ENCODE measurements at places on chromosomes 5 and 9.
A peak's percentile ranks its signal among the peaks of the same experiment; 100 is the strongest.

GRCh38 chr5:145283141-145283810 lies 551.9 kb downstream of the PRELID2 start:
- DNase-seq, result no peak

DNA sequence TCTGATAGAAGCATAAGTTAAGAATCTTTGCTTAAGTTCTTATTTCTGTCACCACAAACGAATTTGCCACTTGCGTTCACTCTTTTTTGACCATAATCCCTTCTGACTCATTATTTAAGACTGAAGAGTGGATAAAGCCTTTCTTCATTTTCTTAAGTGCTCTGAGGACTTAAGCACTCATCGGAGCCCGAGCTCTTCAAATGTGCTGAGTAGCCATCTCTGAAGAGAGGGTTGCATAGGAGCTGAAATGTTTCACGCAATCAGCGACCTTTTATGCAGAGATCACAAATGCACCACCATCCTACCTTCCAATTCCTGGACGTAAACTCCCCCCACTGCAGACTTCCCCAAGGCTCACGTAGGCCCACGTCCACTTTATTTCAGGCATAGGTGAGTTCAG lies 699.2 kb downstream of the IRX1 start:
- no peak for DNase-seq

GRCh38 chr9:129198319-129199043 lies 20.4 kb upstream of the IER5L start:
- no peak for DNase-seq

- DNase-seq, result no peak
Observed at GRCh38 chr5:127342364-127342763, 51.8 kb downstream of the MEGF10 start.

DNA sequence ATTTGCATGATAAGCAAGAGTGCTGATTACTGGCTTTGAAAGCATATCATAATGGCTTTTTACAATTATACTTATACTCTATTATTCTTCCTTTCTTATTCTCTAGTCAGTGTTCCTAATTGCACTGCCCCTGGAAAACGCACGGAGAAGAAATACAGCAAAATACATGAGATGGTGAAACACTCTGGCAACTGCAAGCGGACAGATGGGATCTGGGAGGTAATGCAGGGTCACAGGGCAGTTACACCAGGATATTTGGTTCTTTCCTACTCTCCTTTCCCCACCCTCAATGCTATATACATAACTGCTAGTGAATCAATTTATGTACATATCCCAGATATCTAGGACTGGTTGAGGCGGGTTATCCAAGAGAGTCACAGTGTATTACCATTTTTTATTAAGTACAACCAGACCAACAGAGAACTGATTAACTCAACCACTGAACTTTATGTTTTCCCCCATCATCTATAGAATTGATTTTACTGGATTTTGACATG lies 423.7 kb downstream of the ZSWIM6 start:
- DNase-seq, result no peak

DNA sequence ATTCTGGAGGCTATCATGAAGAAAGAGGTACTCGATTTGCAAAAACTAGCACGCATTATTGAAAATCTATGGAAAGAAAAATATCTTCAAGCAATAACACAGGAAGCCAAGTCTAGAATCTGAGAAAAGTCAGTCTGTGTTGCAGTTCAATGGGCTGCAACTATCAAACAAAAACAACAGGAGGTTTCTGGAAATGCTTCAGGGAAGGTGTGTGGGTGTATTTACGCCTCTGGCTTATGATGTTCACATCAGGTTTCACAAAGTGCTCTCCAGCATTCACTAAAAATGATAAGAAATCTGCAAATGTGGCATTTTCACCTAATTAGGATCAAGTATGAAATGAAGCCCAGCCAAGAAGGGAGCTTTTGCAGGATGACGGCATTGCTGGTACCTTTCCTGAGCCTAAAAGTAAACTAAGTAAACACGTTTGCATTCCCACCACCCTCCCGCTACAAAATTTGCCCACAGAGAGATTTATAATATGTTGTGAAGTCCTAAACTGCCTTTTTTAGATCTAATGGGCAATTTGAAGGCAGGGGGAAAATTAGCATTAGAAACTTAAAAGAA lies 146.4 kb downstream of the GABRB2 start:
- no peak for DNase-seq

GRCh38 chr9:95751520-95751790 lies 124.0 kb upstream of the ERCC6L2 start:
- DNase-seq, result no peak

DNA sequence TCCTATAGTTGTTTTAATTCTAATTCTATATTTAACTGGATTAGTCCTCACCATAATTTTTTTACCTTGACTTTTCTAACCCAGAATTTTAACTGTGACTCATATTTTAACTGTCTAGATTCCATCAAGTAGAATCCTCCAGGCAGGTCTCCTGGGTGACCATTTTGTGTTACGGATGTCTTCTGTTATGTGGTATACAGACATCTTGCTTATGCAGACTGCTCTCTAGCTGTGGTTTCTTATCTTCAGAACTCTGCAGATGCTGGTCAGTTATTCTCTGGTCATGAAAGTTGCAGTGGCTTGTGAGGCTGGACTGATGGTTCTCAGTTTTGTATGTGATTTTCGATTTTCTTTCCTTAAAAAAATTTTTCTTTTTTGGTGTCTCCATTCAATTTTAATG lies 139.4 kb downstream of the ATG10 start:
- no peak for DNase-seq

DNA sequence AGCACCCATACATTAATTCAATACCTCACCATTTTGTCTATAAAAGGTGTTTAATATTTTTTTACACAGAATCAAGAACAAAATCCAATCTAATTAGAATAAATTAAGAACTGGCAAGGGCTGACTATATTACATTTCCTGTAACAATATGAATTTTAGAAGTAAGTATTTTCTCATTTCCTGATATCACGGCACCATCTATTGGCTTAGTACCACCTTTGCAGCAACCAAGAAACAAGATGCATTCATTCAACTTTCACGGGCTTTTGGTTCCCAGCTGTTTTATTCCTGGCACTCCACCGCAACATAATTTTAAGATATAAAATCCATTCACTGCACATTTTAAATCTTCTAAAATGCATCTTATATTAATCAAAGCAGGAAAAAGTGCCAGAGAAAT lies 20.6 kb downstream of the PSMB7 start:
- DNase-seq, result no peak

DNA sequence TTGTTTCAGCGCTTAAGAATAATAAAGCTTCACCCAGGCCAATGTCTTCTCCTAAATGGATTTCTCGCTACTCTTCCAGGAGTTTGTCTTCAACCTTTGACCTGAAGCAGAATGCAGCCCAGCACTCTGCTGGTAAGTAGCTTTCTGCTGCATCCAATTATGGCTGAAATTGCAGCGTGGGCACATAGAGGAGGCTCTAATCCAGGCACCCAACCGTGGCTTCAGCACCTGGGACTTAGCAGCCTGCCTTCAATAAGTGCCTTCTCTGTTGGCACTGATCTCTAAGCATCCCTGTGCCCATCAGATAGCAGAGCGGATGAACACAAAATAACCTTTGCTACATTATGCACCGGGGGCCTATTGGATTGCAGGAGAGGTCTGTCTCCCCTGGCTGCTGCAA lies 105.2 kb downstream of the TRIM32 start:
- DNase-seq, result no peak

- DNase-seq, result no peak
Observed at GRCh38 chr5:131671409-131671808, 36.4 kb upstream of the RAPGEF6 start.

DNA sequence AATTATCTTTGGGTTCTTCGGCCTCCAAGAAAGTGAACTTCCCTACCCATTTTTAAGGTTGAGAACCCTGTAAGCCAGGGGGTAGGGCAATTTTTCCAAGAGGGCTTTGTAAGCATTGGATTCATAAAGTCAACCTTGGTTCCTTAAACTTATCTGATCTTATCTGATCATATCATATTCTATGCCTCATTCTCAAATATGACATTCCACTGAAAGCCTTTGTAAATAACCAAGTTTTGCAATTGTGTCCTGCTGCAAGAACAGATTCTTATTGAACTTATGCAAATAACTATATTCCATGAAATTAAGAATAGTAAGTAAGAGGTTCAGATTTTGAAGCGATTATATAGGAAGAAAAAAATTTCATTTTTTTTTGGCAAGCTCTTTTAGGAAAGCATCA lies 649.5 kb downstream of the LRRC70 start:
- DNase-seq, result no peak

- DNase-seq, result no peak
Observed at GRCh38 chr9:18477121-18477660, 3.2 kb downstream of the ADAMTSL1 start.

GRCh38 chr9:128627906-128628305 lies 28.7 kb downstream of the DYNC2I2 start:
- no peak for DNase-seq

DNA sequence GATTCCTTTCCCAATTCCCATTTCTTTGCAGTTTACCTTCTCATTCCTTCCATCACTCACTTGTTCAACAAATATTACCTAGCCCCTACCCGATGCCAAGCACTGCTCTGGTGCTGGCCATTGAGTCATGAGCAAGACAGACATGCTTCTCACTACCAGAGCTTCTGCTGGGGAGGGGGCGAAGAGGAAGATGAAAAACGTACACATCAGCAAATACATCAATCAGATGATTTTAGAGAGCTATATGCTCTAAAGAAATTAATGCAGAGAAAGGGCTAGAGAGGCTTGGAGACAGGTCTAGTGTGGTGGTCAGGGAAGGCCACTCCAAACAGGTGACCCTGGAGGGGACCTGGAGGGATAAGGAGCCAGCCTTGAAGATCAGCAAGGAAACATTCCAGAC lies 14.4 kb upstream of the FAT2 start:
- no peak for DNase-seq

GRCh38 chr5:180018347-180019060 lies 53.1 kb downstream of the RNF130 start:
- no peak for DNase-seq

- DNase-seq, result no peak
Observed at GRCh38 chr9:77883133-77883532, 148.5 kb downstream of the GNAQ start.

GRCh38 chr5:138905541-138905940 lies 30.4 kb upstream of the LRRTM2 start:
- DNase-seq, result no peak

DNA sequence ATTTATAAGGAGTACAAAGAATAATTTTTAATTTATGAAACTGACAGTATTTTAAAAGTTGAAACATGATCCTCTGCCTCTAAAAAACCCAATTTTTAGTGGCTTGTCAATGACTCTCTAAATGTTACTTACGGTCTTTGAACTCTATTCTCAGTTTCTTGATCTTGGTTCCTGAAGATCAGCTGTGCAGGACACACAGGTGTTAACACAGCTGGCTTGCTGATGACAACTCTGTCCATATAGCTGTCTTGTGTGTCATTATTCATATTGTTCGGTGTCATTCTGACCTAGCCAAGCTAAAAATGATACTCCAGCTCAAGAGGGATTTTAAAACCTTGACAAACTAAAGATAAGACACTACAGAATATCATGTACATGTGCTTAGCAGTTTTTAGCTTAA lies 314.5 kb downstream of the CCDC171 start:
- DNase-seq, result no peak

- no peak for DNase-seq
Observed at GRCh38 chr5:129049126-129049799, 45.3 kb upstream of the ISOC1 start.

- no peak for DNase-seq
Observed at GRCh38 chr5:154395407-154396106, 50.2 kb upstream of the SAP30L start.

- no peak for DNase-seq
Observed at GRCh38 chr9:123544007-123544827, 188.2 kb downstream of the CRB2 start.

- no peak for DNase-seq
Observed at GRCh38 chr5:116265471-116265870, 180.6 kb downstream of the COMMD10 start.

GRCh38 chr9:116269250-116269649 lies 115.7 kb downstream of the PAPPA start:
- no peak for DNase-seq

- DNase-seq, result no peak
Observed at GRCh38 chr9:76353280-76353679, 40.9 kb downstream of the RFK start.

GRCh38 chr9:79667120-79667519 lies 95.4 kb downstream of the TLE4 start:
- no peak for DNase-seq

DNA sequence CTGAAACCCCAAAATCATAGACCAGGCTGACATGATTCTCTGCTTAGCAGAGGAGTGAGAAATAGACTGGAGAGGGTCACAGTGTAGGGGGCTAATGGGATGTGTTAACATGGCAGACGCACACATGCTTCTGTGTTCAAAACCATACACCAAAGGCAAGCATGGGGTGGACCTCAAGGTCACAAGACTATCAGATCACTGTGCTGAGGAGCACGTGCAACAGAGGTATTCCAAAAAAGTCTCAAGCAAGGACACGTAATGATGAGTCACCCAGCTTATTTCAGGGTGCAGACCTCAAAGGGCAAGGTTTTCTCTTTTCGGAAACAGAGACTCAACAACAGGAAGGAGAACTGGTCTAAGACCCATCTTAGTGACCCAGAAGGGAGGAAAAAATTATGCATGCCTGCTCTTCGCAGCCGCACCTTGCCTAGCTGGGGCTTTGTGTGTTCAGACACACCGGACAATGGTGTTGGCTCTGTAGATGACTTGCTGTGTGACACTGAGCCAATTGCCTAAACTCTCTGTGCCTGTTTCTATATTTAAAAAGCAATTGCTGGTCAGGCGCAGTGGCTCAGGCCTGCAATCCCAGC lies 20.3 kb downstream of the WHRN start:
- peak; percentile 41 for DNase-seq

DNA sequence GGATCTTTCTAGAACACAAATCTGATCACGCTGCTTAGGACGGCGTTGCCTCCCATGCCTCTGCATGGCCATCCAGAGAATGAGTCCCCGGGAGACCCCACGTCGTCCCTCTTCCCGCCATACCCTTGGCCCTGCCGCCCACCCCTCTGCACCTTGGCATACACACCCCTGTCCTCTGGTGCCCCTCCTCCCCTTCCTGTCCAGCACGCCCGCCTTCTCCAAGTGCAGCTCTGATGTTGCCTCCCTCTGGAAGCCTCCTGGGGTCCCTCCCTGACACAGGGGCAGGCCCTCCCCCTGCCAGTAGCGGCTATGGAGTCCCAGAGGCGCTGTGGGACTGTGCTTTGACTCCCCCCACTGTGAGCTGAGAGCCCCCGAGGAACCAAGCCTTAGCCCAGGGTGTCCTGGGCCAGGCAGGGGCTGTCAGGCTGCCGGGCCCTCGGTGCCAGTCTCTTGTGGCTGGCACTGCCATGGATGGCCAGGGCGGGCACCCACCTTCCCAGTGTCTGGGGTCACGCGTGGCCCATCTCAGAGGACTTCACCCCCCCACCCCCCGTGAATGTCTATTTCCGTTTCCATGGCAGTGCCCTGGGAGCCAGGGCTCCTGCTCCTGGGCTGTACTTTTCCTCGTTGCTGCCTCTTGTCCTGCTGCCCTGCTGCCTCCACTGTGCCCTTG lies 70.5 kb upstream of the RNU6ATAC start:
- no peak for DNase-seq

GRCh38 chr5:174231956-174232487 lies 186.5 kb downstream of the NSG2 start:
- no peak for DNase-seq

GRCh38 chr9:12627096-12627495 lies 66.1 kb upstream of the TYRP1 start:
- DNase-seq, result no peak
